ENCODE measurements at places on chromosomes 1 and 21.

DNA sequence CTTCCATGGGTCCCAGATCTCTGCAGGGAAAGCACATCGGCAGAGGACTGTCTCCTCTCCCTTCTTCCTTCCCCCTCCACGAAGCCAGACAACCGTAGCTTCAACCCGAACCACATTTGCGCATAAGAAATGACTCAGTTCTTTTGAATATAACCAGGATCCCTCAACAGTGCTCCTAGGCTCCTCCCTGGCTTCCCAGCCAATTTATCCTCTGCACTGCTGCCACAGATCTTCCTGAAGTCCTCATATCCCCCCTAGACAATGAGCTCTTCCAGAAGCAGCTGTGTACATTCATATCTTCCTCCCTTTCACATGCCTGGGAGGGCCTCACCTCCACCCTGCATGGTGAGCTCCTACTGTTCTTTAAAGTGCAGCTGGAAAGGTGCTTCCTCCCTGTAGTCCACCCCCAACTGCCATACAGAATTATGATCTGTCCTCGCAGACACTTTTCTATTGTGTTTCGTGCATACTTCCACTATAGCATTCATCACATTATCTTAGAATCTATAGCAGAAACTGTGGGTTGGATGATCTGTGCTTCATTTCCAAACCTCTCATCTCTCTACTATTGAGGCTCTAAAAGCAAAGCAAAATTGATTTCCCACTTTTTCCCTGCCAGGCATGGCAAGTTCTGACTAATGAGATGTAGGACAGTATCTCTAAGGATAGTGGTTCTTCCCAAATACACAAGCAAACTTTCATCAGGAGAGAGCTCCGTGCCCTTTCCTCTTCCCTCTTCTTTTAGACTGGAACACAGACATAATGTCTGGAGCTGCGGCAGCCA, 179.3 kb upstream of the HMGB4 start:
- DNase-seq, result no peak

- no peak for DNase-seq
Observed at GRCh38 chr1:205379056-205379455, 22.3 kb upstream of the KLHDC8A start.

DNA sequence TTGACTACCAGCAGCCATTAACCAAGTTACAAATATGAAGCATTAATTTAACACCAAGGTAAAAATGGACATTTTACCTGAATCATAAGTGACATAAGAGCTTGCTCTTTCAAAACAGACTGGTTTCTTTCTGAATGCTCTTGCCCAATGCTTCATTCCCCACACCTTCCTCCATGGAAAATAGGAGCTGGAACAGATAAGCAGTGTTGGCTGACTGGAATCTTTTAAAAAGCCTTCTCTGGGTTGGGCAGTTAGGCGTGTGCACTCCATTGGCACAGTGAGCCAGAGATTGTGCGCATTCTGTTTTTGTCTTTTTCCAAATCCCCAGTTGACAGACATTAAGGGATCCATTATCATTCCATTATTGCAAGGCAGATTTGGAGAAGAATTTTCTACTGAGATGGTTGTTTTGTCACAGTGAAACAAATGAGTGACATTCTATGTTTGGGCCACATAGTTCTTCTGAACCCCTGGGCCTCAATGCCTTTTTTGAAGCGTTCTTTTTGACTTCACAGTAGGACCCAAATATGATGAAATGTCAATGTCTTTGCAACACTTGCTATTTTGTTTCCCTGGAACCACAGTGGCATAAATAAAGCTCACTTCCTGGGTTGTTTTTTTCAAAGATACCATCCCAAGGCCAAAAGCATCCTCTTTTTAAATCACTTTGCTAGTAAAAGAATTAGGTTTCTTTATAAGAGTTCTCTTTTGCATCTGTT, 32.3 kb downstream of the LRRC8B start:
- no peak for DNase-seq

DNA sequence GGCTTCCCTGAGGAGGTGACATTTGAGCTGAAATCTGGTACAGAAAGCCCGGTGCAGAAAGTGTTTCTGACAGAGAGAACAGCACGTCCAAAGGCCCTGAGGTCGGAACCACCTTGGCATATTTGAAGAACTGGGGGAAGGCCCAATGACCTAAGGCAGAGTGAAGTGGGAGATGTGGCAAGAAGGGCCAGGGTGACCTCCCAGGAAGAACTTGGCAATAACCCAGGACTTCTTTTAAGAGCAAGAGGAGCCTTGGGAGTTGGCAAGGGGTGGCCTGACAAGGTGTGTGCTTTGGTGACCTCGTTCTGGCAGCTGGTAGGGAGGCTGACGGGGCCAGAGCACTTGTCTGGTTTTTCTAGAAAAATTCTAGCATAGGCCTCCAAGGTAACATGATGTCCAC, 23.4 kb downstream of the TTC39A start:
- DNase-seq, result no peak

DNA sequence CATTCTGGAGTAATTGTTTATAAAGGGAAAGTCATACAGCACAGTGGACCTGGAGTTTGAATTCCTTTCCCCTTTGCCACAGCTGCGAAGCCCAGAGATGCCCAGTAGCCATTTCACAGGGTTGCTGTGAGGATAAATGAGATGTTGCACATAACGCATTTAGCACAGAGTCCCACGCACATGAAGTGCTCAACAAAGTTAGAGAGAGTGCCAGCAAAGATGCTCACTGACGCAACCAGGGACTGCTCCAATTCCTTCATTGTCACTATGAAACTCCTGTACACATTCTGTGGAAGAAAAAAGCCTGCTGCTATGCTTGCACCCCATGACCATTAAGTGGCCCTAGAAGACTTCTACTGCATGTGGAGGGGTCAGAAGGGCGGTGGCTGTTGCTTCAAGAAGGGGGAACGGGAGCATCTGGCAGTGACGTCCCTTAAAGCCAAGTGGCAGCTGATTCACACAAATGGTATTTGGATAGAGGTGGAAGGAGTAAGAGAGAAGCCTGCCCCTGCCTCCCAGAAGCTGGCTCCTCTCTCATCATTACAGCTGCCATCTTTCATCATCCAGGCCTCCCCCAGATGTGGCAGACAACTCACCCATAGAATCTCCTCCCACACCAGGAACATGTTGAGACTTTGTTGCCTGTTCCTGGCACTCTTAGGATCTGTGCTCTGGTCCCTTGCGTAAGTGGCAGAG, 26.5 kb upstream of the VAV3 start:
- DNase-seq, result no peak

DNA sequence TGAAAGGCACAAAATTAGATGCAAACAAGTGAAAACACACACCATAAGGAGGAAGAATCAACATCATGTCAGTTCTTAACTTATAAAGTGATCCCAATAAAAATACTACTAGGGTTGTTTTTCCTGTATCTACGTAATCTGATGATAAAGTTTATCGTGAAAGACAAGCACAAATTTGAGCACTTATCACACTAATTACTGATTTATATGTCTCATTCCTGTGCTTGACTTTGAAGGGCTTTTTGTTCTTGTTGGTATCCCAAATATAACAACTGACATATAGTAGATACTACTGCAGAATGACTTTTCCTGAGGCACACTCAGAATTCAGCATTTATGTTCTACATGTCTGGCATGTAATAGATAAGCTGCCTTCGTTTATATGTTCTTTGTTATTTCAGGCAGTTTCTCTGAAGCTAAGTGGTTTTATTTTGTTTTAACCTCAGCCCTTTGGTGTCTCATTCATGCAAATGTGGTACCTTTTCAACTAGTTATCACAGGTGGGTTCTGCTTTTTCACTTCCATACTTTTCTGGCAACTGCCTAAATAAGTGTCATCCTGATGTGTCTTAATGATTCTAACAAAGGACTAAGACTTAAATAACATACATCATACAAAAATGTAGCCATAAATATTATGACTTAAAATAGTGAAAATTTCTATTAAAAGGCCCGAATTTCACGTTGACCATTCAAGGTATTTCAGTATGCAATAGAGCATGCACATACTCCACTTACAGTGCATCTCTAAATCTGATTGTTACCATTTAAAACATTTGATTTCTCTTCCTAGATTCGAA, 73.2 kb downstream of the LRRC8C start:
- peak; percentile 42 for DNase-seq

DNA sequence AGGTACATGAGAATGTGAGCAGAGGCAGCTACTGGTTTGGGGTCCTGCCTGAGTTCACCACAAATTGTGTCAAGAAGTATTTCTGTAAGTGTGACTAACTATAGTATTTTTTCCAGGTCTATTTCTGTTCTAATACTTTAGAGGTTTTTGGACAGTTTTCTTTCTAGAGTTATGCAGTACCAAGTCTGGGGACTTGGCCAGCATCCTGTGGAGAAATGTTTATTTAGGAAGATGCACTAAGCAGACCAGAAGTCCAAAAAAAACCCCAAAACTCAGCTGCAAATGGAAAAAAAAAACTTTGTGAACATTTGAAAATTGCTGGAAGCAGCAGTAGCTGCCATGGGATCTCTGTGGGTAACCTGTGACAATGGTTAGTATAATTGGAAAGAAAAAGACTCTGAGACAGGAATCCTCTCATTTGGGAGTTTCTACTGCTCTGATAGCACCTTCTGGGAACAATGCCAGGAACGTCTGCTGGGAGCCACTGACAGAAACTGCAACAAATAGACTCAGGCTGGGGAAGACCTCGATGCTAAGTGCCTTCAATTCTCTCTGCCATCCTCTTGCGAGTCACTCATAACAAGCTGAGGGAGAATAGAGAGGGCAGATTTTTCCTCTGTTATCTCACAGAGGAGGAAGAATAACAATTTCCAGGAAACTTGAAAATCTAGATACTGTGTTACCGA, 37.6 kb downstream of the OR10R2 start:
- no peak for DNase-seq

GRCh38 chr1:247471445-247472016, 13.6 kb upstream of the OR2B11 start:
- DNase-seq, result peak; percentile 7

GRCh38 chr1:164926107-164926506, 367.1 kb downstream of the PBX1 start:
- no peak for DNase-seq

DNA sequence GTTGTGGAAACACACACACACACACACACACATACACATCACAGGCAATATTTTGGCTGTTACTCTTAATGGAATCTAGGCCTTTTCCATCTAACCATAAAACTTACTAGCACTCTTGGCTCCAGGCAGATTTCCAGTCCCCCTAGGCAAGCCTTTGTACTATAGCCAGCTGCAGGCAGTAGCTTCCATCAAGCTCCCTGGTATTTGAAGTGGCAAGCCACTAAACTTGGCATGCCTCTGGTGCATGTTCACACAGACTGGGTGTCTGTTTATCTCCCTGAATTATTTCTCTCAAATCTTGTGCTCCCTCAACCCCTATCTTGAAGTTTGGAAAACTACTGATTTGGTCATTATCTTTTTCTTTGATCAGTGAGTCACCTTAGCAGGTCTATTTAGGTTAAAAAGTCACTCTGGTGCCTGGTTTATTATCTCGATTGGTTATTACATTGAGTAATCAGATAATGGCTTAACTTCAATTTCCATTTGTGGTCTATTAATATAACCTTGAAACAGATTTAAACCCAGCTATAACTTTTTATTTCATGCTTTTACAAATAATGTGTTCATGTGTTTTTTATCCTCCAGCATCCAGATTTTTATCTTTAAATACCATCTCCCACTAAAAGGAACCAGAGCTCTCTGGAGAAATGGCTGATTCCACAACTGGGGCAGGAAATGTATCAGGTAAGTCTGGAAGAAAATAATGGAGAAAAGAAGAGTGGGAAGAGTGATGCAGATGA, 2.7 kb upstream of the RBM15 start:
- DNase-seq, result no peak

GRCh38 chr1:204105131-204105515, 32.2 kb downstream of the SOX13 start:
- DNase-seq, result no peak

GRCh38 chr1:220784751-220785150, 2.0 kb upstream of the MTARC1 start:
- DNase-seq, result no peak

DNA sequence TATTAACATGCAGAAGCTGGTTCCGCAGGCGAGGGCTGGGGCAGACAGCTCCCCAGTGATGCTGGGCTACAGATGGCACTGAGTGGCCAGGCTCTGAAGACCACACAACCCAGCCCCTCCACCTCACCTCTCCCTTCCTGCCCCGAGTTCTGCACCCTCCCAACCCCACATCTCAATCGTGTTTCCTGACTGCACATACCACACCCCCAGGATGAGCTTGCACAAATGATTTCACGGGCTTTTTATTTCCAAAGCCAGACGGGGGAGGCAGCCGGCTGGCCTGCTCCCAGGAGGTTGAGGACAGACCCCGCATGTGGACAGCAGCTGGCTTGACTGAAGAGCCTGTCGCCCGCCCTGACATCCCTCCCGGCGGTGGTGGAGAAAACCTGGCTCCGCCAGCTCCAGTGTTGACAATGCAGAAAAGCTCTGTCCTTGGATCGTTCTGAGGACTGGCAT, 21.4 kb upstream of the ALDH4A1 start:
- DNase-seq, result no peak

GRCh38 chr1:67723620-67724019, 38.6 kb downstream of the GADD45A start:
- no peak for DNase-seq

- no peak for DNase-seq
Observed at GRCh38 chr21:41048623-41049022, 119.3 kb upstream of the BACE2 start.

DNA sequence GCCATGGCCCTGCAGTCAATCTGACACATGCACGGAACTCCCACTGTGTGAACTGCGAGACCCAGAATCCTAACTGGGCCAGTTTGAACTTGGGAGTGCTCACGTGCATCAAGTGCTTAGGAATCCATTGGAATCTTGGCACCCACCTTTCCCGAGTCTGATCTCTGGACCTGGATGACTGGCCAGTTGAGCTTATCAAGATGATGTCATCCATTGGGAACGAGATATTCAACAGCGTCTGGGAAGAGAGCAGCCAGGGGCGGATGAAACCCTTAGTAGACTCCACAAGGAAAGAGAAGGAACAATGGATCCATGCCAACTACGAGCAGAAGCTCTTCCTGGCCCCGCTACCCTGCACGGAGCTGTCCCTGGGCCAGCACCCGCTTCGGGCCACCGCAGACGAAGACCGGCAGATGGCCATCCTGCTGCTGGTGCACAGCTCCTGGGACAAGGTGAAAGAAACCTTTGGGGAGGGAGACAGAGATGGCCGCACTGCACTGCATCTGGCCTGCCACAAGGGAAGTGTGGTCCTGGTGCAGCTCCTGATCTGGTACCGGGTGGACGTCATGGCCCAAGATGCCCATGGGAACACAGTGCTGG, 3.1 kb upstream of the TDRD5 start:
- DNase-seq, result no peak

DNA sequence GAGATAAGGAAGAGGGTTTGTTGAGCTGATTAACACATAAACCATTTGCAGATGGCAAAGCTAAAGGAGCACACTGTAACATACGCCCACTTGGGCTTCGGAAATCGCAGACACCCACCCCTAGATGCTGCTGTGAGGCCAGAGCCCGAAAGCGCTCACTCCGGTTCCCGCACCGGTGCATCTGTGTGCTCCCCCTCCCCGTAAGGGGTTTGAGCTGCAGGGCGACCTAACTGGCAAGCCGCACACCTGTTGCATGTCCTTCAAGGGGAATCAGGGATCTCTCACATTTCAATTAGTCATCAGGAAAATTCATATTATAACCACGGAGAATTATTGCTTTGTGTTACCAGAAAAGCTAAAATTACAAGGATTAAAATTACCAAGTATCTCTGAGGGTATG, 1.4 kb upstream of the CFH start:
- no peak for DNase-seq

- DNase-seq, result no peak
Observed at GRCh38 chr1:45772971-45773370, 22.5 kb upstream of the IPP start.

- DNase-seq, result no peak
Observed at GRCh38 chr1:116508984-116509980, 61.5 kb downstream of the CD58 start.
